Stimulated activated CD4-positive, alpha-beta T cell treated with anti-CD3 and anti-CD28 coated beads, Interleukin-12 subunit alpha, Interleukin-12 subunit beta, amount 100 ng/mL, for 24 hours (primary cell): ENCODE measurements at places on chromosomes 13 and 19.

- DNase-seq: no peak
These were observed 27.2 kb upstream of the CBY2 start for GRCh38 chr13:45674908-45675307.

GRCh38 chr13:89518289-89519077 is 1829.0 kb upstream of the MIR17HG start:
- no peak for DNase-seq

- DNase-seq: no peak
These were observed 1832.8 kb upstream of the MIR17HG start for GRCh38 chr13:89514534-89515312.

GRCh38 chr19:19749908-19750841 is 17.3 kb upstream of the ZNF14 start:
- no peak for DNase-seq

GRCh38 chr19:47512948-47513319 is 1.9 kb downstream of the NAPA start:
- no peak for DNase-seq

GRCh38 chr19:38278751-38279150 is 14.4 kb downstream of the SPINT2 start:
- no peak for DNase-seq

- DNase-seq: no peak
These were observed 45.1 kb downstream of the DCLK1 start for GRCh38 chr13:36086117-36086516.

DNA sequence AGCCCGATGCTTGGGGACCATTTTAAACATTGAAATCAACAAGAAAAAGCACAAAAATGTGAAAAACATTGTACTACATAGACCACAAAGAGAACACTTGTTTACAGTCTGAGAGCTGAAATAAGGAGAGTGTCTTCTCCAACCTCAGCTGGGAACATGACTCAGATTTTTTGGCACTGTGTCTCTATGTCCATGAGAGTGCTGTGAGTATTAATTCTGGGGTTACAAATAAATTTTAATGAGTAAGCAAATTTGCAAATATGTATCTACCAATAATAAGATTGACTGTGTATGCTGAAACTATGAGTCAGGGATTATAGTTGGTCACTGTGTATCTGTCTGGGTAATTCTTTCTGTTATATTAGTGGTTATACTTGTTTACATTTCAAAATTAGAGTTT is 174.0 kb downstream of the DCT start:
- no peak for DNase-seq

GRCh38 chr19:19642506-19643157 is 825 bp downstream of the GMIP start:
- no peak for DNase-seq

DNA sequence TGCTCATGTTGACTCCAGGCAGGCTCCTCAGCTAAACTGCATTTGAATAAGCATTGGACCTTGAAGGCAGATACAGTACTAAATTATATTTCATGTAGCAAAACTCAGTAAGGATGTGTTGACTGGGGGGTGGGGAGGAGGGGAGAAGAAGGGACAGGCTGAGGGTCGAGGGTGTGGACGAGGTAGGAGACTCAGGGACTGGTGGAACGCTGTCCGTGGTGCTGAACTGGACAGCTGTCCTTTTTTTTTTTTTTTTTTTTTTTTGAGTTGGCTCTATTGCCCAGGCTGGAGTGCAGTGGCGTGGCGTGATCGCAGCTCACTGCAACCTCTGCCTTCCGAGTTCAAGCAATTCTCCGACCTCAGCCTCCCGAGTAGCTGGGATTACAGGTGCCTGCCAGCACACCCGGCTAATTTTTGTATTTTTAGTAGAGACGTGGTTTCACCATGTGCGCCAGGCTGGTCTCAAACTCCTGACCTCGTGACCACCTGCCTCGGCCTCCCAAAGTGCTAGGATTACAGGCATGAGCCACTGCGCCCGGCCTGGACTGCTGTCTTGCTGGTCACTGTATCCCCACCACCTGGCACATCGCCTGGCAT is 33.2 kb upstream of the CASP14 start:
- DNase-seq: no peak

- DNase-seq: no peak
These were observed 47.3 kb upstream of the GPR183 start for GRCh38 chr13:99354371-99354951.

DNA sequence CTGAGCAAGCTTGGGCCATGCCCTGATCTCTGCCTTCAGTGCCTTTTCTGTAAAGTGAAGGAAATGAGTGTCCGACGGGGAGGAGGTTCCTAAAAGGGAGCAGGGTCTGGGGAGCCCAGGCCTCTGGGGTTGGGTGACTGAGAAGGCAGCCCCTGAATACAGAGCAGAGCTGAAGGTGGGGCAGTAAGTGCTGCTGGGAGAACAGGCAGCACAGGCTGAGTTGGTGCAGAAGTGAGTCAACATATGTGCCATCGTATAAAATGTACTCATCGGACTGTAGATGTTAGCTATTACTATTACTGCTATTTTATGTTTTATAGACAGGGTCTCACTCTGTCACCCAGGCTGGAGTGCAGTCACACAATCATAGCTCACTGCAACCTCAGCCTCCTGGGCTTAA is 1.0 kb upstream of the HAMP start:
- DNase-seq: no peak

DNA sequence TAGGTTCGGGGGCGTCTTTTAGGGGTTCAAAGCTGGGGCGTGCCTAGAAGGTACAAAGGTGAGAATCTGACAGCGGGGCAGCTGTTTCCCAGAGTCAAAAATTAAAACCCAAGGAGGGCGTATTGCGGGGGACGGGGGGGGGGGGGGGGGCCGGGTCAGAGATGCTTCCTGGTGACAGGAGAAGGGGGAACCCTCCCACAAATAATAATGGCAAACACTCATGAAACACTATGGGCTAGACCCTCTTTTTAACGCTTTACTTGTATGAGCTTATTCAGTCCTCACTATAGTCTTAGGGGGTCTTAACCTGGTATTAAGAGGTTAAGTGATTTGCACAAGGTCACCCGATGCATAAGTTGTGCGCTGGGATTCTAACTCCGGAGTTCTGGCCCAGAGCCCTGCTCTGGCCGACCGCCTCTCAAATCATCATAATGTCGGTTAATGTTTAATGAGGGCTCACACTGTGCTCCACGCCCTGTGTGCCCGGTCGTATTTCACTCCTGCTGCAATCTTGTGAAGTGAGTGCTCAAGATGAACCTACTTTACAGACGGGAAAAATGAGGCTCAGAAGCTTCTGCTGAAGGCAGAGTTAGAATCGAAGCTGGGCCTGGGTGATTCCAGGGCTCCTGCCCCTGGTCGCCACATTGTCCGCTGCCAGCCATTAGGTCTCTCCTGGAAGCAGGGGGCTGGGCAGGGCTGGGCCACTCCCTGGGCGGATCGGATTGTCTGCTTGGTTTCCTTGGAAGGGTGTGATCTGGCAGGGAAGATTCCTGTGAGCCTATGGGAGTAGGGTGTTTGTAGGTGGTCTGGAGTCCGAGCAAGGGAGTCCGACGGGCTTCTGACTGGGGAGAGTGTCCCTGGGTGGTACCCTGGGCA is 964 bp downstream of the PAK4 start:
- DNase-seq: no peak

DNA sequence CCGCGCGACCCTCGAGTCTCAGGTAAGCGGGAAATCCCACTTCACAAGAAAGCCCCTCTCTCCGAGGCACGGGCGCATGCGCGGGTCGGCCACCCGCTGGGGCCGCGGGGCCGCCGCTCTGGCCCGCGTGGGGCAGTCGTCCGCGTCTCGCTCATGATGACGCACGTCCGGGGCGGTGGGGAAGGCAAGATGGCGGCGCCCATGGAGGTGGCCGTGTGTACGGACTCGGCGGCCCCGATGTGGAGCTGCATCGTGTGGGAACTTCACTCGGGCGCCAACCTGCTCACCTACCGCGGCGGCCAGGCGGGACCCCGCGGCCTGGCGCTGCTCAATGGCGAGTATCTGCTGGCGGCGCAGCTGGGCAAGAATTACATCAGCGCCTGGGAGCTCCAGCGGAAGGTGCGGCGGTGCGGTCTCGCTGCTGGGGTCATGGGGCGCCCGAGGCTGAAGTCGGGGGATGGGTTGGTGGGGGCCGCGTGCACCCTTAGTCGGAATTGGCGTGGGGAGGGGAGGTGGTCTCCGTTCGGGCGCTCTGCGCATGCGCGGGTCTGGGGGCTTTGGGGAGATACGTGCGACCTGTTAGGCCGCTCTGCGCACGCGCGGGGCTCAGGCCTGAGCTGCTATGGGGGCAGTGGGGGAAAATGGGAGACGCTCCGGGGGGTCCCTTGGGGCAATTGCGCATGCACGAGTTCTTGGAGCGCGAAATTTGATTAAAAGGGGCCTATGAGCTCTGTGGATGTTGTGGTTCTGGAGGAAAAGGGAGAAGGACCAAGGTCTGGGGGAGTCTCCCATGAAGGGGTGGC is at the start of gene WDR18:
Gene WDR18, plus strand, starts transcription at position 181 of the 803 bp plus-strand sequence. Its CDS starts 9 bp downstream, at position 190.
- peak; percentile 90 for DNase-seq

DNA sequence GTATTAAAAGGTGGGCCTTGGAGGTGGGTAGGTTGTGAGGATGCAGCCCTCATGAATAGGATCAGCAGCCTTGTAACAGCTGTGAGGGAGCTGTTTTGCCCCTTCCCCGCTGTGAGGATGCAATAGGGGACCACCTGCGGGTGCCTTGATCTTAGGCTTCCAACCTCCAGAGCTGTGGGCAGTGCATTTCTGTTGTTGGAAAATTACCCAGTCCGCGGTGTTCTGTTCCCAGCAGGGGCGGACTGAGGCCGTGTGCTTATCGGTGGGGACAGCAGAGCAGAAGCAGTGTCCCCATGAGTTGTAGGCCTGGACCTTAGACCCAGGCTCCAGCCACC is 54.8 kb upstream of the TEX29 start:
- no peak for DNase-seq

- peak; percentile 62 for DNase-seq
These were observed 4.3 kb downstream of the MYO9B start for GRCh38 chr19:17079710-17080439.

DNA sequence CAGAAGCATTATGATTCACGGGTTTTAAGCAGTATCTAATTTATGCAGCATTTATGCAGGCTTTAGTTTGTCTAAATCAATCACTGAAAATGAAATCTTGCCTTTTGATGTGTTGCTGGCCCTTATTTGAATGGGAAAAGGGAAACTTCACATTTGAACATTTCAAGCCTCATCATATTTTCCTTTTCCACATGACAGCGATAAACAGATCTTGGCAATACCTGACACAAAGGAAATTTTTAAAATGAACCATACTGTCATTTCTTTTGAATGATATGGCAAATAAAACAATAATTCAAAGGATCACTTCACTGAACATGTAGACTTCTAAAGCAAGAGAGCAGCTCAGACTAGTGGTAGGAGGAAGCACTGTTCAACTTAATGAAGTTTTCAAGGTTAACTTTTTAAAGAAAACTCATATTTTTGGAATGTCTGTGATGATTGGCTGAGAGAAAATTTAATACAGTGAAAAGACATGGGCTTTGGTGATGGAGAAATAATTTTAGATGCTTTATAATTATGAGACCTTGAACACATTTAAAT is 198.1 kb downstream of the OXGR1 start:
- no peak for DNase-seq

- DNase-seq: no peak
These were observed 23.6 kb downstream of the LYL1 start for GRCh38 chr19:13078897-13079541.

GRCh38 chr13:100513987-100514670 is 74.5 kb downstream of the GGACT start:
- DNase-seq: no peak

- DNase-seq: no peak
These were observed 72.8 kb upstream of the PCDH8 start for GRCh38 chr13:52921194-52921593.

DNA sequence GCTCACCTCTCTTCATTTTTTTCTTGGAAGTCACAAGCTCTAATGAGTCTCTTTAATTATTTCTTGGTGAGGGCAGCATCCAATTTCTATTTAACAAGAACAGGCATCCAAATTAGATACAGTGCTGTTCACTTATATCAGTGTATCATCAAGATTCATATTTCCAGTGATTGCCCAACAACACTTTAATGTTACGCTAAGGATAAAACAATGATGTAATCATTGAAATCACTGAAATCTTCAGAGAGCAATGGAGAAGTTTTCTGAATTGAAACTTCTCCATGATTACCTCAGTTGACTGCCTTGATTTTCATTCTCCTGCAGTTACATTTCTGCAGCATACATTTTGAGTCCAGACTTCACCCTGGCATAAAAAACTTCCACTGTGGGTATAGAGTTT is 17.1 kb upstream of the LRCH1 start:
- no peak for DNase-seq

- no peak for DNase-seq
These were observed 23.9 kb upstream of the KCTD15 start for GRCh38 chr19:33772858-33773180.

GRCh38 chr13:74966275-74966674 is 515.7 kb downstream of the TBC1D4 start:
- DNase-seq: no peak

DNA sequence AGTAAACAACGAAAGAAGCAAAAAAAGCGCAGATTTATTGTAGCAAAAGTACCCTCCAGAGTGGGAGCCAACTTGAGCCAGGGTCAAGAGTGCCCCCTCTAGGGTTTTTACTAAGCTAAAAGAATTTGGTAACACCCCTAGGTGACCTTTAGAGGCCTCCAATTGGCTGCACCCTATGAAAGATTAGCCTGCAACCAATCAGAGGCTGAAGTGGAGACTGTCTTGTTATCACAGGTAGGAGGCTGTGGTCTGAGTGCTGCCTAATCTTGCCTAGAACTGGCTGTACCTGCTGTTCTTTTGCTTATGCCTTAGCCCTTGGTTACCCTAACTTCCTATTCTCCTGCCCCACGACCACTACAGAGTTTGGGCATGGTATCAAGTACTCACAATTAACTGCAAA is 38.3 kb downstream of the ANKRD10 start:
- no peak for DNase-seq

DNA sequence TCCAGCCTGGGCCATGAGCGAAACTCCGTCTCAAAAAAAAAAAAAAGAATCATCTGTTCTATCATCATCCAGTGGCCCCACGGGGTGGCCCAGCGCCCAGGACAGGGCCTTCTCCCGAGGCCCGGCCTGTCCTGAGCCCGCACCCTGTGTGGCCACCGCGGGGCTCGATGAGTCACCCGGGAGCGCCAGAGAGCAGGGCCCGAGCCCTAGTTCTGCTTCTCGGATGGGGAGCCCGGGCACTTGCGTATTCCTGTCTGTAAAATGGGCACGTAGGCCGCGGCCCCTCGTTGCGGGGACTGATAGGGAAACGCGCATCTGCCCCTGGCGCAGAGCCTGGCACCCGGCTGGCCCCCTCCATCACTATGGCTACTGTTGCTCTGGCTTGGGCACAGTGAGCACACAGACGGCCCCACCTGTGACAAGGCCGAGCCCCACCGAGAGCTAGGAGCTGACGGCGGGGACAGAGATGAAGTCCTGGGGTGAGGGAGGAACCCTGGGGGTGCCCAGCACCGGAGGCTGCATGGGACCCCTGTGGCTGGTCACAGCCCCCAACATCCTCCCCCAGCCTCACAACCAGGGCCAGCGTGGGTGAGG is 21.3 kb upstream of the UQCR11 start:
- DNase-seq: no peak

- no peak for DNase-seq
These were observed 453.5 kb downstream of the TDRD3 start for GRCh38 chr13:60850526-60850925.

- no peak for DNase-seq
These were observed 149.9 kb upstream of the SOX1 start for GRCh38 chr13:111917086-111917485.
